ENCODE measurements at places on chromosomes 6 and 20. TPM values are rescaled to one million over a fixed set of nuclear protein-coding genes. Genes with fewer than 3 reads are reported as not detected.
A peak's percentile ranks its signal among the peaks of the same experiment; 100 is the strongest.

DNA sequence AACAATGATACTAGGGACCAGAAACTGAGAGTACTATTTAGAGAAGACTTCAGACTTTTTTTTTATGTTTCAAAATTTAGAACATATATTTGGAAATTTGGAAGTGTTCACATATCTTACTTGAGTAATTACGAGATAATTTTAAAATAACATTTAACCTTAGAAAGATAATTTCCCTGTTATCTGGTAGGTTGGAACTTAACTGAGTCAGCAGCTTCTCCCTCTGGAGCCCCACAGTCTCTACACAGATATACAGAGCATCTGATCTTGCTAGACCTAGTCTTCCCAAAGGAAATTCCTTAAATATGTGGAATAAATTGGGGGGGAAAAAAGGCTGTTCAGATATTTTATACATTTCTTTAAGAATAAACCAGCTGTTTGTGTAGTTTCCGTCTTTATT is 48.6 kb downstream of the TSPYL4 start:
- H3K36me3 ChIP-seq = no peaks in the 10 kb centered on the region
- H3K27ac ChIP-seq = no peak overlapping the region
- no peaks in the 10 kb centered on the region for H3K27me3 ChIP-seq
- H3K4me1 ChIP-seq = no peaks in the 10 kb centered on the region

IRAK1BP1 gene
- 13.8 TPM for total RNA-seq

GRCh38 chr20:38034961-38035360 is 1.4 kb downstream of the RPRD1B start:
- peak overlapping the region; percentile 80 for H3K4me3 ChIP-seq
- H3K27me3 ChIP-seq = no peaks in the 10 kb centered on the region
- H3K36me3 ChIP-seq = peaks cover 13% of the 10 kb centered on the region
- H3K27ac ChIP-seq = no peak overlapping the region
- H3K4me1 ChIP-seq = peaks cover 27% of the 10 kb centered on the region
- no peak for DNase-seq

- H3K27me3 ChIP-seq = no peaks in the 10 kb centered on the region
- no peak overlapping the region for H3K27ac ChIP-seq
- peaks cover 5% of the 10 kb centered on the region for H3K4me1 ChIP-seq
Observed at GRCh38 chr6:163814494-163815364, 400.2 kb downstream of the QKI start.

- H3K27me3 ChIP-seq = peaks cover 17% of the 10 kb centered on the region
- H3K4me1 ChIP-seq = no peaks in the 10 kb centered on the region
- H3K27ac ChIP-seq = no peak overlapping the region
- H3K36me3 ChIP-seq = no peaks in the 10 kb centered on the region
- no peak overlapping the region for H3K4me3 ChIP-seq
Observed at GRCh38 chr6:33029328-33030184, 20.2 kb upstream of the HLA-DOA start.

- H3K4me3 ChIP-seq = no peak overlapping the region
- peaks cover 28% of the 10 kb centered on the region for H3K27me3 ChIP-seq
- H3K4me1 ChIP-seq = no peaks in the 10 kb centered on the region
- no peak for DNase-seq
- H3K27ac ChIP-seq = no peak overlapping the region
Observed at GRCh38 chr6:123925350-123925749, 121.7 kb downstream of the NKAIN2 start.

HINT3 gene
- 19.5 TPM for total RNA-seq

DNA sequence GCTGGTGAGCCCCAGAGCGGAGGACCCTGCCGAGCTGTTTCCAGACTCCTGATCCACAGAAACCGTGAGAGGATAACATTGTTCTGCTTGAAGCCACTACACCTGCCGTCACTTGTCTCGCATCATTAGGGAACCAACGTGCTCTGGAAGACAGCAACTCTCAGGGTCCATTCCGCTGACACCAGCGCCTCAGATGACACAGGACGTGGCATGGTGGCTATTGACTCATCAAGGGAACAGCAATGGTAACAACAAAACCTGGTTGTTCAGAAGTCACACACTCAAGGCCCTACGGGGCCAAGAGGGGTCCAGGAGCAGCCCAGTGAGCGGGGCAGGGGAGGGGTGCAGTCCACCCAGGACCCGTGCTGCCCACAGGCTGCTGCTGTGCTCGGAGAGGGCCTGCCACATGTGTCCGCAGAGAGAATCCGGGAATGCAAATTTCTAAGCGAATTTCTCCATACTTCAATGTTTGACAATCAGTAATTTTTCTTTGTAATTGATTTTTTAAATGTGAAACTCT is 110.4 kb downstream of the TTLL2 start:
- H3K36me3 ChIP-seq = peaks cover 5% of the 10 kb centered on the region
- DNase-seq = no peak
- peaks cover 13% of the 10 kb centered on the region for H3K4me1 ChIP-seq
- no peak overlapping the region for H3K4me3 ChIP-seq

MOXD1 gene
- total RNA-seq = 2.3 TPM

DNA sequence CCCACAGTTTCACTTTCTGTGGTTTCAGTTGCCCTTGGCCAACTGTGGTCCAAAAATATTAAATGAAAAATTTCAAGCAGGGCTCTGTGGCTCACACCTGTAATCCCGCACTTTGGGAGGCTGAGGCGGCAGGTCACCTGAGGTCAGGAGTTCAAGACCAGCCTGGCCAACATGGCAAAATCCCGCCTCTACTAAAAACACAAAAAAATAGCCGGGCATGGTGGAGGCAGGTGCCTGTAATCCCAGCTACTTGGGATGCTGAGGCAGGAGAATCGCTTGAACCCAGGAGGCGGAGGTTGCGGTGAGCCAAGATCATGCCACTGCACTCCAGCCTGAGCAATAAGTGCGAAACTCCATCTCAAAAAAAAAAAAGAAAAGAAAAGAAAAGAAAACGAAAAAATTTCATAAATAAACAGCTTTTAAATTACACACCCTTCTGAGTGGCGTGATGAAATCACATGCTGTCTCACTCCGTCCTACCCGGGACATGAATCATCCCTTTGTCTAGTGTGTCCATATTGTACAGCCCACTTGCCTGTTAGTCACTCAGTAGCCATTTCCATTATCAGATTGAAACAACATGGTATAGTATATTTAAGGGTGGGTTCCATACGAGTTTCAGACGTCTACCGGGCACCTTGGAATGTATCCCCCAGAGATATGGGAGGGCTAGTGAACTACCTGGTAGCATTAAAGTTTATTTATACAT is 11.7 kb downstream of the PTPRK start:
- H3K4me3 ChIP-seq = no peak overlapping the region
- no peak for DNase-seq
- no peak overlapping the region for H3K27ac ChIP-seq

NRSN1 gene
- 0.19 TPM for total RNA-seq

TP53INP2 gene
- 1.1 TPM for total RNA-seq

DNA sequence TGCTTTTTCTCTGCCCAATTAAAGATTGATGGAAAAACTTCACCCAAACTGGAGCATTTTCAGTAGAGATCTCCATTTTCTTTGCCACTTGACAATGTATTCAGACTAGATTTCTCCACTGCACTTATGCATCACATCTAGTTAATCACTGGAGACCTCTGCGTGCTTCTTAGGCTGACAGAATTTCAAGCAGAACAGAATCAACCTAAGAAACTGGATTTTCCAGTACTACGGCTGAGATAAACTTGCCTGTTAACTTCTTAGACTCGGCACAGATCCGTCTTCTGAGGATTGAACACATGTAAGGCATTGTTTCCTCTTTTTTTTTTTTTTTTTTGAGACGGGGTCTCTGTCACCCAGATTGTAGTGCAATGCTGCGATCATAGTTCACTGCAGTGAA is 139.2 kb downstream of the LRRC1 start:
- H3K4me1 ChIP-seq = no peaks in the 10 kb centered on the region
- no peak for DNase-seq
- H3K27me3 ChIP-seq = no peaks in the 10 kb centered on the region
- H3K27ac ChIP-seq = no peak overlapping the region
- no peaks in the 10 kb centered on the region for H3K36me3 ChIP-seq

DNA sequence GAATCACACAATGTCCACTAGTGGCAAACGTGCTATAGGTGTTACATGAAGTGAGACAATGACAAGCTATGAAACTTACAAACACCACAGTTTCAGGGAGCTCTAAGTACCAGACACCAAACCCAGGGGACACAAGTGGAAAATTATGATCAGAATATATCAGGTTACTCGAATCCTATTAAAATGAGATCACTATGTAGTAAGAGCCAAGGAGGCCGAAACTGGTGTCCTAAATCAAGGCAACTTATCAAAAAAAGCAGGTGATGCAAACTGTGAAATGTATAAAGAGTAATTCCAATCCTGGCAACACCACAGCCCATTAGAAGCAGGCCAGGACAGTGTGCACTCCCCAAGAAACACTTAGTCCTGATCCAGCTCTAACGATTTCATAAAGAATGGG is 100.3 kb downstream of the ARHGAP18 start:
- no peaks in the 10 kb centered on the region for H3K36me3 ChIP-seq
- H3K27ac ChIP-seq = no peak overlapping the region
- H3K4me3 ChIP-seq = no peak overlapping the region
- DNase-seq = no peak
- H3K4me1 ChIP-seq = peaks cover 9% of the 10 kb centered on the region

DNA sequence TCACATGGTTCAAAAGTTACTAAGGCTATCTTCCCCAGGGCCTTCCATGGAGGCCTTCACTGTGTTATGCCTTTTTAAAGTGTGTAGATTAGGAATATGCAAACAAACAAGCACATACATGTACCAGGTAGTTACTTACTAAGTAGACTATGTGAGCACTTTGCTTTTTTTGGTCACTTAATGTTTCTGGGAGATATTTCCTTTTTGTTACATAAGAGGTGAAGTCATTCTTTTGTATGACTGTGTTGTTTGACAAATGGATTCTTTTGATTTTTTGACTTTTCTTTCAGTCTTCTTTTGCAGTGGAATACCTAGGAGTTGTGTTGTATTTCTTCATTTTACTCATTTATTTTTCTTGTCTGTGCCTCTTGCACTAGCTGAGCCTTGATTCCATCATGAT is 39.6 kb upstream of the BCAS1 start:
- no peak for DNase-seq
- H3K4me3 ChIP-seq = no peak overlapping the region
- H3K4me1 ChIP-seq = no peaks in the 10 kb centered on the region

GRCh38 chr20:32906200-32906599 is 47.5 kb downstream of the EFCAB8 start:
- peak; percentile 35 for DNase-seq
- no peak overlapping the region for H3K27ac ChIP-seq
- no peaks in the 10 kb centered on the region for H3K36me3 ChIP-seq

SLC22A7 gene
- not detected for total RNA-seq

DNA sequence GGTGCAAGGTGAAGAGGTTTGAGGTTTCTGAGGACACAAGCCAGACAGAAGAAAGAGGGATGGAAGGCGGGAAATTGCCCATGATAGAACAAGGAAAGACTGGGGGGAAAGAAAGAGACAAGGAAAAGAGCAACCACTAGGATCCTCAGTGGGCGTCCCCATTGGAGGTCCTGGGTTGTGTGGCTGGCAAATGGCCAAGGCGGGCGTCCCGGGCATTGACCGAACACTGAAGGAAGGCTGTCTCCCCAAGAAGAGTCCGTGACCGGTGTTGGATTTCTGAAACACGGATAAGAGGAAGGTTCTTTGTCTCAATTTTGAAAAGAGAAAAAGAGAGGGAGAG is 746.6 kb upstream of the ADGRB3 start:
- no peak overlapping the region for H3K4me3 ChIP-seq
- no peaks in the 10 kb centered on the region for H3K36me3 ChIP-seq
- H3K4me1 ChIP-seq = no peaks in the 10 kb centered on the region
- no peaks in the 10 kb centered on the region for H3K27me3 ChIP-seq

RIPPLY2 gene
- total RNA-seq = not detected

DNA sequence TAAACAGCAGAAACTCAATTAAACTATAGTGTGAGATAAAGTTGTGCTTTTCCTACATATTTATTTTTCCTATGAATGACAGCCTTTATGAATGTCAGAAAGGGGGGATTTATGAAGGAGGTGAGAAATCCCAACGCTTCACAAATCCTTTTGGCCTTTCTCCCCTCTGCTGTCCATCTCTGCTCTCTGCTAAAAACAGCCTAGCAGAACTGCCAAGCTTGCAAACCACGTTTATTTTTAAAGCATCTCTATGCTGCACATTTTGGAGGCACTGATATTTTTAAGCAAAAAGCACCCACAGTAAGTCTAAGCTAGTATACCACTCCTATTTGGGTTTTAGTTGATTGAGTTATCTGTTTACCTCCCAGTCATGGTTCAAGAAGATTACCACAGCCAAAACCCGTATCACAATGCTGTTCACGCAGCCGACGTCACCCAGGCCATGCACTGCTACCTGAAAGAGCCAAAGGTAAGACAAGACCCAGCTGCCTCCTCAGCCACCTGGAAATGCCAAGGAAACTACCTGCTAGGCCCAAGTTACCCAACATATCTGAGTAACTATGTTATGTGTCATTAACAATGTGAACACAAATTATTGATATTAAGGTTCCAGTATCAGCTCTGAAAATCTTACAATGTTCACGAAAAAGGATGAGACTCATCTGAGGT is 96.3 kb downstream of the MTFR2 start:
- no peaks in the 10 kb centered on the region for H3K4me1 ChIP-seq
- no peaks in the 10 kb centered on the region for H3K27me3 ChIP-seq
- no peak overlapping the region for H3K4me3 ChIP-seq
- no peak overlapping the region for H3K27ac ChIP-seq

- no peaks in the 10 kb centered on the region for H3K36me3 ChIP-seq
- no peak for DNase-seq
- H3K27me3 ChIP-seq = no peaks in the 10 kb centered on the region
Observed at GRCh38 chr6:157099912-157100593, 223.3 kb downstream of the TMEM242 start.

LY6G6D gene
- 0.90 TPM for total RNA-seq

GRCh38 chr6:43821101-43821886 is 51.3 kb downstream of the VEGFA start:
- H3K4me1 ChIP-seq = peaks cover 8% of the 10 kb centered on the region
- no peaks in the 10 kb centered on the region for H3K27me3 ChIP-seq
- no peaks in the 10 kb centered on the region for H3K36me3 ChIP-seq
- no peak overlapping the region for H3K4me3 ChIP-seq
- no peak overlapping the region for H3K27ac ChIP-seq

DNA sequence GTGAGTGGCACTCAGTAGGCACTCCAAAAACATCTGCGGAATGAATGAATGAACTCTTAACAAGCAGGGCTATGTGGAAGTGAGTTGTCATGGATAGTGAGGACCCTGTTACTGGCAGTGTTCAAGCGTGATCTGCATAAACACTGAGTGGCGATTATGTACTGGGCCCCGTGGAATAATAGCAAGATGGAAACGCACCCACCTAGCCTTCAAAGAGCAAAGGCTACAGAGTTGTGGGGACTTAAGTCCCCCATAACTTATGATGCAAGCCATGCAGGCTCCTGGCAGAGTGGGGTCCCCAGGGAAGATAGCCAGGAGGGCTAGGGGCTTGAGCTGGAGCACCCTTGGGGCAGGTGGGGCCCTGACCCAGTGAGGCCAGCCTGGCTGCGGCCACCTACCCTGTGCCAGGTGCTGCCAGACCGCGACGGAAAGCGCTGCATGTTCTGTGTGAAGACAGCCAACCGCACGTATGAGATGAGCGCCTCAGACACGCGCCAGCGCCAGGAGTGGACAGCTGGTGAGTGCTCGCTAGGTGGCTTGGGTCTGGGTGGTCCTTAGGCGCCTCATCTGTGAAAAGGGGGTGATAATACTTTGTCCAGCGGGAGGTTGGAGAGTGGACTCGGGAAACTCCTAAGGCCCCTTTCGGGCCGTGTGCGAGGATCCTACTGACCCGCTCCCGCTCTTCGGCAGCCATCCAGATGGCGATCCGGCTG is 20.0 kb downstream of the DEF6 start:
- no peak for DNase-seq
- no peak overlapping the region for H3K27ac ChIP-seq
- no peaks in the 10 kb centered on the region for H3K4me1 ChIP-seq
- H3K4me3 ChIP-seq = peak overlapping the region; percentile 52
- peaks cover 31% of the 10 kb centered on the region for H3K27me3 ChIP-seq
